ENCODE measurements at places on chromosomes 3 and 15.

DNA sequence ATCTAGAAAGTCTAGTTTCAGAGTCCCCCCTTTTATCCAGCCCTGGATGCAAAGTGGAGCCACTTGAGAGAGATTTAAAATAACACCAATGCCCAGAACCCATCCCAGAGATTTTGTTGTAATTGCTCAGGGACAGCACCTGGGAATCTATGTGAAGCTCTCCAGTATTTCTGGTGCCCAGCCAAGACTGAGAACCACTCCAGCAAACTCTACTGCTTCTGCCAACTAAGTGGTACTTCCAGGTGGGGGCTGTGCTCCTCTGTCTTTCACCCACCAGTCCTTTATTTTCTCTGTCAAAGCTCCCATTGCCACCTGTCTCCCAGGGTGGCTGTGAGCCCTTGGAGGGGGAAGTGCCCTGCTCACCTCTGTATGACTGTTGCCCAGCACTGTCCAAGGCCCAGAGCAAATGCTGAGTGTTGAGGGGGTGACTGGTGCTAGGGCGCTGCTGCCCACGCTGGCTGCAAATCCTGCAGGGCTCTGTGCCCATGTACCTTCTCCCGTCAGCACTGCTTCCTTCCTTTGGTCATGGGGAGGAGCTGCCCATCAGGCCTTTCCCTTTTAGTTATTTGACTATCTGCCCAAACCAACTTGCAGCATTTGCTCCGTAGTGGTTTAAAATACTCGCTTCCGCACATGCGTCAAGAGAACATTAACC is 9.4 kb downstream of the CLSTN2 start:
- no peak for DNase-seq

DNA sequence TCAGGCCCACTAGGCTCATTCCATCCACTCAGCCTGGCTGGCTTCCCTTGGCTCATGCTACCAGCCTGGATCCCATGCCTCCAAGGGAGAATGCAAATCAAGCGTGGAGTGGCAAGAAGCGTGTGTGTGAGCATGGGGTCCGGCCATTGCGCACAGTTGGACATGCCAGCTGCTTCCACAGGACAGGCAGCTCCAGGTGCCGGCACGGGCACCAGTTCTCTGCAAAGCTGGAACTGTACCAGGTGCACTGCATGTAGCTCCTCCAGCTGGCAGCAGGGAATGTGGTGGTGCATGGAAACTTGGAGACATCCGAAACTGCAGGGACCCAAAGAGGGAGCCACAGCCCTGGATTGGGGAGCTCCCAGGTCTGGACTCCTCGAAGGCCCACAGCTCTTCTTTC is 449.8 kb downstream of the EPHA6 start:
- DNase-seq: no peak

GRCh38 chr3:176505878-176506621 is 691.2 kb downstream of the TBL1XR1 start:
- no peak for DNase-seq

GRCh38 chr3:10198761-10199649 is 34.3 kb downstream of the IRAK2 start:
- peak; percentile 69 for DNase-seq

- DNase-seq: no peak
Observed at GRCh38 chr3:152281133-152281713, 12.5 kb downstream of the MBNL1 start.

DNA sequence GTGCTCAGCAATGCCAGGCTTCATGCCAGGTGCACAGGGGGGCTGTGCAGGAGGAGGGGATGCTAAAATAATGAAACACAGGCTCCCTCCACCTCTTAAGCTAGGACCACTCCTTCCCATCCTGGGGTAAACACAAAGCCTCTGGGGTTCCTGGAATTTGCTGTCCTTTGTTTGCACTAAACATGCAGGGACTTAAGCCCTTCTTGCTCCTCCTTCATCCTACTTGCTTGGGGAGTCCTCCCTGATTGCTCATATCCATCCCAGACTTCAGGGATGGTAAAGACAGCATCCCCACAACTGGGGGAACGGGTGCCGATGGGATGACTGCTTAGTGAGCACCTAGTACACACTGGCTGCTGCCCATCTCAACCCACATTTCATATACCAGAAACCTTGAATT is 5.1 kb downstream of the LINGO1 start:
- DNase-seq: no peak

GRCh38 chr3:47365213-47366153 is 15.3 kb upstream of the PTPN23 start:
- DNase-seq: peak; percentile 85

DNA sequence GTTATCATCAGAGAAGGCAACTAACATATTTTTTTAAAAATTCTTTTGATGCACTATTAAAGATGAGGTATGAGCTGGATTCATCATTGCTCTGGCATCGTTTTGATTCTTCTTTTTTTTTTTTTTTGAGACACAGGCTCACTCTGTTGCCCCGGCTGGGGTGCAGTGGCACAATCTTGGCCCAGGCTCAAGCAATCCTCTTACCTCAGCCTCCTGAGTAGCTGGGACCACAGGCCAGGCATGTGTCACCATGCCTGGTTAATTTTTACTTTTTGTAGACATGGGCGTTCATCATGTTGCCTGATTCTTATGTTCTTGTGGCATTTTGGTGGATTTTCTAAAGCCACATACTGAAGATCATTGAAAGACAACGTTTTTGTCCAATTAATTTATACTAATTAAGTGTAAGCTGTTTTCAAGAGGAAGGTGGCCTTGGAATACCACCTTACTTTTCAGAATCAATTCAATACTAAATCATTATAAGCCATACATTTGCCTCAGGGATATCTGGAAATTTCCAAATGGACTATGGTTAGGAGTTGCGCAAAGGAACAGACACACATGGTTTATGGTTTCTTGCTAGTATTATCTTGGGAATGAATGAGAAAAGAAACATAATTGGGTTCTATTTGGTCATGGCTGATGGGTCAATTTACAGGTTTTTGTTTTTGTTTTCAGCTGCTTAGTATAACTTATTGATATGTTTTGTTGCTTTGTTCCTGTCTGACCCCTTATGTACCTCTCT is 22.8 kb downstream of the SLC28A2 start:
- DNase-seq: no peak

- no peak for DNase-seq
Observed at GRCh38 chr3:184907681-184908649, 96.0 kb downstream of the VPS8 start.

- DNase-seq: peak; percentile 71
Observed at GRCh38 chr15:65824031-65824743, 32.1 kb upstream of the DENND4A start.

DNA sequence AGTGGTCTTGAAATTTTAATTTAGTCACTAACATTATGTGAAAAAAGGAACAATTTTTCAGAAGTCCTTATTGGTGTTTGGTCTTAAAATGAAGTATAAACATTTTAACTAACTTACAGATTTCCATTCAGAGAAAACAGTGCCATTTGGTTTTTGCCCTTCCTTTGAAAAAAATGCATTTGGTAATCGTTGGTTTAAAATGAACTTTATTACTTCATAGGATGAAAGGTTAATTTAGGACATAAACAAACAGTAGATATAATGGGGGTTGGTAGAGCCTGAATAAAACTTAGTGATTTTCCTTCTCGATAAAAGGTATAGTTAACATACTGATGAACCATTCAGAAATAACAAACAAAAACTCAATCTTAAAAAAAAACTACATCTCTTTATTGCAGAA is 39.7 kb downstream of the TFG start:
- no peak for DNase-seq

DNA sequence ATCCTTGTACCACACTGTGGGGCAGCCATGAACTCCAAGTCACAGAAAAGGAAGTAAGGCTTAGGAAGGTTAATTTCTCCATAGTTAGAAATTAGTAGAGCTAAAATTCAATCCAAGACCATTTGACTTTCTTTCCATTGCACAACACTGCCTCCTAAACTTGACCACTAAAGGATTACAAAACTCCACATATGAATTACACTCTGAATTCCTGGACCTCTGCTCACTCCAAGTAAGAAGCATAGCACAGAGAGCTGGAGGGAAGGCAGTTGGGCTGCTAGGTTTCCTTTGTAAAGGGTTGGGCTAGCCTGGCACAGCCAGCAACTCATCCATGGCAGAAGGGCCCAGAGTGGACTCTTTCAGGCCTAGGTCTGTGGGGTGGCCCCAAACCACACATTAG is 134.4 kb downstream of the MYLK start:
- DNase-seq: peak; percentile 94

DNA sequence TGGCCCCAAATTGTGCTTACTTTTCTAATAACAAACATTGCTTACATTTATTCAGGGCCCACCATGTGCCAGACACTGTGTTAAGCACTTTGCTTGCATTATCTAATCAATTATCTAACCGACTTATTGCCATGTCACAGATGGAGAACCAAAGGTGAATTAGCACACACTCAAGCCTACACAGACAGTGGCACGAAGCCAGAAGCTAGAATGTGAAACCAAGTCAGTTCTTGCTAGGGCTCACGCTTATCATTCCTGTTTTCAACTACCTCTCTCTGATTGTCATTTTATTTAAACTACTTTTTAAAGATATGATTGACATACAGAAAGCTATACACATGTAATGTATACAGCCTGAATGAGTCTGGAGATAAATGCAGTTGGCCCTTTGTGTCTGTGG is 215.7 kb upstream of the CFAP20DC start:
- DNase-seq: no peak

DNA sequence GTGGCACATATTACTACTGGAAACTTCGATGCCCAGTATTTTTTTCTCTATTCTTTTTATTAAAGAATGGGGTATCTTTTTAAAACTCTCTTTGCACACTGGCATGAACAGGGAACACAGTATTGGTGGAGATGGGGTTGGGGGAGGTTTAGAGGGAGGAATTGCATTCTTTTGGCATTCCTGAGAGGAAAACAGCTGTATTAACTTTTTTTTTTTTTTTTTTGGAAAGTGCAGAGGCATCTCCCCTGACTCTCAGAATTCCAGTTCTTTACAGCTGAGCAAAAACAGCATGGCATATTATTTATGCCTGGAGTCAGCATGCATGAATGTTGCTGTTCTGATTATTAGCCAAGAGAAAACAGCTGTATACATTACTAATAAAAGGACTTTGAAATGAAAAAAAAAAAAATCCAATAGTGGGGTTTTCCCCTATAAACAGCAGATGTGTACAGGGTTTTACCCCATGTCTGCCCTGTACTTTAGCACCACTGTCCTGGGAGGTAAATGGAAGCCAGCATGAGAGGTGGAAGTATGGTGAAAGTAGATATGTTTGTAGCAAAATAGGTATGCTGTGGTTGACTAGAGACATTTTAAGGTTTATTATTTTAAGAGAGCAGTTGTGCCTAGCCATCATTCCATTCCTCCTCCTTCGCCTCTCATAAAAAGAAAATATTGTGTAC is 132.2 kb downstream of the FNDC3B start:
- no peak for DNase-seq

DNA sequence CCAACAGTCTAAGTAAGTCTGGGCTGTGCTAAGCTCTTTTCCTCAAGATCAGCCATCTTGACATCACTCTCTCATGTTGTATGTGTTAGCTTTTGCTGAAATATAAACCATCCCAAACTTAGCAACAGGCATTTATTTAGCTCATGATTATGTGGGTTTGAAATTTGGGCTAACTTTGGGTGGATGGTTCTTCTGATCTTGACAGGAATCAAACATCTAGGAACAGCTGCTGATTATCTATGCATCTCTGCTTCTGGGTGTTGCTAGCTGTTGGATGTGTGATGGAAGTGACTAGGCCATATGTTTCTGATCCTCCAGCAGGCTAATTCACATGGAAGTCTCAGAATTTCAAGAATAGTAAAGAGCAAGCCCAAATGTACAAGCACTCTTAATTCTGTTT is 615.2 kb upstream of the TGFBR2 start:
- DNase-seq: no peak

GRCh38 chr3:102941786-102942185 is 507.0 kb downstream of the ZPLD1 start:
- DNase-seq: no peak

GRCh38 chr3:66675366-66675765 is 174.5 kb upstream of the LRIG1 start:
- no peak for DNase-seq

- DNase-seq: no peak
Observed at GRCh38 chr15:70530503-70530902, 232.9 kb downstream of the UACA start.

- DNase-seq: no peak
Observed at GRCh38 chr3:105246536-105246935, 120.2 kb upstream of the ALCAM start.

DNA sequence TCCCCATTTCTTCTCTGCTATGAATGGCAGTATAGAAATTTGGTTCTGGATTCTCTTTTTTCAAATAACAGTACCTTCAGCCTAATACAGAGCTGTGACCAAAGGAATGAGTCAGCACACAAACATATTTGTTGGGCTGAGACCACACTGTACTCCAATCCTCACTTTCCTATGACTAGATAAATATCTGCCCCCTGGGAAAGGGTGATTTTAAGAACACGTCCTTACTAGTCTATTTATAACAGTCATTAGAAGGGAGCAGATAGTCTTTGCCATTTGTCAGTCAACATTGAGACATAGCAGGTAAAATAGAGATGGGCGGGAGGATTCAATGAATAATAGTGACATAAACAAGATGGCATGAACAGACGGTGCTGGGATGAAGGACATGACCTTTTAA is 461.3 kb downstream of the MCTP2 start:
- no peak for DNase-seq

DNA sequence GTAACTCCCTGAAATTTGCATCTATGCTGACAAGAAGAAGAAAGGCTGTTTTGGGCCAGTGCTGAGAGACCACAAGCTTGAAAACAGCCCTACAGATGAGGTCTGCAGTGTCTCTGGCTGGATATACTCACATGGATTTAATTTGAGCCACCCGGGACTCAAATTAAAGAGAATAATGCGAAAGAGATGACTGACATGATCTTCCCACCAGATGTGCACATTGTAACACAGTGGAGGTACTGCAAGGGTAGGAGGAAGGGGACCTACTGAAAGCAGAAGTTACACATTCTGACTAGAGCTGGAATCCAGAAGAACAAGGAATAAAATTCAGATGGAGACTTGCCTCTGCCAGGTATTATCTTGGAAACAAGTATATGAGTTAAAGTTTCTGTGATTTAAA is 728.3 kb upstream of the SGO1 start:
- DNase-seq: no peak

DNA sequence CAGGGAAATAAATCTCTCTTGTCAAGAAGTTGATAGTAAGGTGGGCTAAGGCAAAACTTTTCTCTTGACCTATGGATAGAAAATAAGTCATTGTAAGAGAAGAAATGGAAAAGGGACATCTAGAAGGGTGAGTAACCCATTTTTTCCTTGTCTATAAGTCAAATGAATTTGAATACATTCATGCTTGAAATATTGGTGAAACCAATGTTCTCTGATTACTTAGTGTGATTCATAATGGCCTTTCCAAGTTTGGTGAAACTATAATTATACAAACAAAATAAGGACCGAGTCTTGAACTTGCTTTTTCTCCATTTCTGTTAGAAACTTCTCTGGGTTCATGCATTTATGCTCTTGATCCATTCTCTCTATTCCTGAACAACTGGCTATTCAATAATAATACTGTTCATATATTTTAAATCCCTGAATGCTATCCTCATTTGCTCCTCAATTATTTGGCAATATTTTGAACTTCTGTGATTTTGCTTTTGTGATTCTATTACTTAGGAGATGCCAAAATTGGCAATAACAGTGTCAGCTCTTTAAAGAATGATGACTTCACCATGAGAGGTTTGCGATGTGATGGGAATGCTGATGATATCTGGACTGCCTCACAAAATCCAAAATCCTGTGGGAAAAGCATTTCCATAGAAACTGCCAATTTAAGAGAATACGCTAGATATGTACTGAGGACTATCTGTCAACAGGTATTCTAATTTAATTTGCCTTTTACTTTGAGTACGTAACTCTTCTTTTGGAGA is 12.3 kb downstream of the P2RY12 start:
- peak; percentile 61 for DNase-seq

GRCh38 chr15:85744579-85744978 is 50.1 kb downstream of the KLHL25 start:
- no peak for DNase-seq
